ENCODE measurements at places on chromosomes 2 and 18.

DNA sequence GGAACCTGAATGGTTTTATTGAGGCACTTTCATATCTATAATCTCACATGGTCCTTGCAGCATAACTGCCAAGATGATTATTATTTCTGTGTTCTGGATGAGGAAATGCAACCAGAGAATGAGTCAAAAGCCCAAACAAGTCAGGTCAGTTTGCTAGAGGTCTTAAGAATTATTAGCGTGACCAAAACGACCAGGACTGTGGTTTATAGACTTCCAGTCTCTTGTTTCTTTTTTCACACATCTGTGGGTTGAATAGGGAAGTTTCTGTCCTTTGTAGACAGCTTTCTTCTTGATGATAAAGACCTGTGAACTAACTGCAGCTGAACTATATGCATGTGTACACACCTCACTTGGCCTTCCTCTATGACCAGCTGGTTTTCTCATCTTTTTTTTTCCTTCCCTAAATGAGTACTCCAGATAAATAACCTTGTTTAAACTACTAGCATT lies 13.9 kb downstream of the ADAM23 start:
- DNase-seq = no peak

GRCh38 chr2:100018341-100019193 lies 123.8 kb downstream of the AFF3 start:
- no peak for DNase-seq

- DNase-seq = no peak
Observed at GRCh38 chr2:168835969-168836368, 33.5 kb downstream of the NOSTRIN start.

DNA sequence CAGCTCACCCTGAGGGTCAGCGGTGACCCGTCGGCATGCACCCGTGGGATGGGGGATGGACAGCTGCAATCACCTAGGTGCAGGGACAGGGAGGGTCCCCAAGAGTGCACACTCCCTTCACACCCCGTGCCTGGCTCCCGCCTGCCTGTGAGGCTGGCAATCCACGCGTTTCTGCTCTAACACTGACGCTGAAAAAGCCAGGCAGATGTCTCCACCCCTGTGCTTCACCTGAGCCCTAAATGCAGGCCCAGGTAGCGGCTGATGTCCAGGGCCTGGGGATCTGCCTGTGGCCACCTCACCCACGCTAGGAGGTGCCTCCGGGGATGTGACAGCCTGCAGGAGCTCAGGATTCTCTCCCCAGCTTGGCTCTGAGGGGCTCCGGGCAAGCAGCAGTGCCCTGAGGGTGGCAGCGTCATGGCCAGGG lies 212.0 kb upstream of the SALL3 start:
- no peak for DNase-seq

DNA sequence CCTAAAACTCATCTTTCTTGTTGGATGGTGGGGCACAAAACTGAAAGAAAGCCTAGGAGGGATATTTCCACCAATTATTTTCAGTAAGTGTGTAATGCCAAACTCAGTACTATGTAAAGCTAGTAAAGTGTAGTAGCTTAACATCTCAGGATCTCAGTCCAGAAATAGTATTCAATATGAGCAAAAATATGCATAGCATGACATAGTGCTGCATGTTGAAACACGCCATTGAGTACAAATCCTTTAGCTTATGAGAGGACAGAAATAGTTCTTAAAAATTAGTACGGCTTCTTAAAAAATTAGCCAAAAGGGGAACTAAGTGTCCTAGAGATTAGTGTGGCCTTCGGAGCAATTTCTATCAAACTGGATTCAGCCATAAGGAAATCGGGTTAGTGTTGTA lies 21.7 kb upstream of the ATL2 start:
- no peak for DNase-seq

DNA sequence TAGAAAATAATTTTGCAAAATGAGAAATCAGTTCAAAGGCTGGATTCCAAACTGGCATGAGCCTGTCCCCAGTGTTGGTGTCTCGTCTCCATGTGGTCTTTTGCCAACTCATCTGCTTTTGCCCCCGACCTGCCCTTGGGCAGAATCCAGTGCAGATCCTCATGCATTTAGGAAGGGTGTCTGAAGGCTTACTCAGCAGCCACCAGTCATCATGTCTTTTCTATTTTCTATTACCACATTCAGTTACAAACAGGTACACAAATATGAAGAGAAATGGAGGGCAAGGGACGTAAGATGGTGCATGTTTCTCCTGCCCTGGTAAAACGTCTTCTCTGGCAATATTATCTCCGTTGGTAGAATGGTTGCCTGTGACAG lies 43.5 kb downstream of the E2F6 start:
- DNase-seq = no peak

GRCh38 chr2:127052771-127053691 lies 53.9 kb downstream of the BIN1 start:
- no peak for DNase-seq

GRCh38 chr2:157245846-157246764 lies 11.4 kb upstream of the GALNT5 start:
- no peak for DNase-seq

- DNase-seq = peak; percentile 83
Observed at GRCh38 chr2:217800433-217801114, 202.2 kb downstream of the TNS1 start.

GRCh38 chr2:71181316-71181715 lies 45.6 kb downstream of the PAIP2B start:
- no peak for DNase-seq

- no peak for DNase-seq
Observed at GRCh38 chr2:122652670-122653069, 897.2 kb downstream of the TSN start.

DNA sequence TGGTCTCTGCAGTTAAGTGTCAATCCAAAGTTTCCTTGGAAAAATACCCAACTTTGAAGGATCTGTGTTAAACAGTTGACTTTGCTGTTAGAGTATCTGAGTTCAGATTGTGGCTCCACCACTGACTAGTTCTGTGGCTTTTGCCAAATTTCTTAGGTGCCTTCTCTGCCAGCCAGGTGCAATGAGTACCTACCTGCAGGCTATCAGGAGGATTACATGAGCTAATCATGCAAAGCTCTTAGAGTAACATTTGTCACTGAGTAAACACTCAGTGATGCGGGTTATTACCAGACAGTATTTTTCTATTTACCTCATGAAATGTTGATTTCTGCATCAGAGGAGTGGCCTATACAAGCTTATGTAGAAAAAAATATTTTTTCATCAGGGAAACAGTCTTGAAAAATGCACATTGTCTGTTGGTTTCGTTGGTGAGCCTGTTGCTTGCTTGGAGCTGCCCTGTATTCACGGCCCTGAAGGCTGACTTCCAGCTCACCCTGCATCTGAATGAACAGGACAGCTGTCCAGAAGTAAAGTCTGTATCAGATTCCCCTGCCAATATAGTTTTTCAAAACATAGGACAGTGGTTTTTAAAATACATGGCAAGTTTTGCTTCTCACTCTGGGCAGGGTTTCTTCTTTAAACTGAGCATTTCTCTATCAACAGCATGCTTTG lies 235.1 kb downstream of the CDCA7 start:
- DNase-seq = no peak

DNA sequence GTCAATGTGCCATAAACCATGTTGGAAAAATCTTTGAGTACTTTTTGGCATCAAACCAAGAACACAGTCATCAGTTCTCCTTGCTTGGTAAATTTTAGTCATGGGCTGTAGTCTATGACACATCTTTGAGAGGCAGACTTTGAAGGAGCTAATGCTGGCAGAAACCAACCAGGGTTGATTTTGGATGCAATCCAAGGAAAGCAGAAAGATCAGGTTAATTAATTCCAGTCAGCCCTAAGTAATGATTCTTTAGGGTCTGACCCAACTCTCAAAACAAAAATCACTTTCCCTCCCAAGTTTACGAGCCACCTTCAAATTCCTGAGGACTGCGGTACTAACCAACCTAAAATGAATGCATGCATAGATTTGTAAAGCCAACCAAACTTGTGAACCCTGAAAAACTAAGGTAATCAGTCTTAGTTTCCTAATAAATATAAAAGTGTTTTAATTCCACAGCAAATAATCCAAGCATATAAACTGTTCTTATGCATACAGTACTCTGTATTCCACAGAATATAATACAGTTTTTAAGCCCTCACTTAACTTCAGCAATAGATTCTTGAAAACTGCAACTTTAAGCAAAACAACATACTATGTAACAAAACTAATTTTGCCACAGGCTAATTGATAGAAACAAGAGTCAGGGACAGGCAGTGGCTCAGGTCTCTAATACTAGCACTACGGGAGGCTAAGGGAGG lies 22.0 kb downstream of the AP1S3 start:
- no peak for DNase-seq

DNA sequence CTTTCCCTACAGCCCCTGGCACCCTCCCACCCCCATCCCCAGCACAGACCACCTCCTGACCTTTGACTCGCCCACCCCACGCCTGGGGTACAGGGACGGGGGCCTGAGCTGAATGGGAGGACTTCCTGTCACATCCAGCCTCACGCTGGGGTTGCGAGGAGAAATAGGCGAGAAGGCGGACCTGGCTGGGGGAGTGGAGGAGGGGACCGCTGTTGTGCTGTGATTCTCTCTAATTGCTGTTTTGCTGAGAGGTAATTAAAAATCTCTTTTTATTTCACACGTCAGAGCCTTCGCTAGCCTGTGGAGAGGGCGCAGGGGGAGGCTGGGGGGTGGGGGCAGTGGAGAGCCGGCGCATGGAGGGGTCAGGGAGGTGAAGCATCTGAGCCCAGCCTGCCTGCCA lies 9.7 kb upstream of the ECEL1 start:
- DNase-seq = no peak

GRCh38 chr18:22822841-22823508 lies 110.2 kb upstream of the RBBP8 start:
- DNase-seq = no peak

- DNase-seq = peak; percentile 90
Observed at GRCh38 chr18:75127143-75128021, 81.6 kb downstream of the PTGR3 start.

DNA sequence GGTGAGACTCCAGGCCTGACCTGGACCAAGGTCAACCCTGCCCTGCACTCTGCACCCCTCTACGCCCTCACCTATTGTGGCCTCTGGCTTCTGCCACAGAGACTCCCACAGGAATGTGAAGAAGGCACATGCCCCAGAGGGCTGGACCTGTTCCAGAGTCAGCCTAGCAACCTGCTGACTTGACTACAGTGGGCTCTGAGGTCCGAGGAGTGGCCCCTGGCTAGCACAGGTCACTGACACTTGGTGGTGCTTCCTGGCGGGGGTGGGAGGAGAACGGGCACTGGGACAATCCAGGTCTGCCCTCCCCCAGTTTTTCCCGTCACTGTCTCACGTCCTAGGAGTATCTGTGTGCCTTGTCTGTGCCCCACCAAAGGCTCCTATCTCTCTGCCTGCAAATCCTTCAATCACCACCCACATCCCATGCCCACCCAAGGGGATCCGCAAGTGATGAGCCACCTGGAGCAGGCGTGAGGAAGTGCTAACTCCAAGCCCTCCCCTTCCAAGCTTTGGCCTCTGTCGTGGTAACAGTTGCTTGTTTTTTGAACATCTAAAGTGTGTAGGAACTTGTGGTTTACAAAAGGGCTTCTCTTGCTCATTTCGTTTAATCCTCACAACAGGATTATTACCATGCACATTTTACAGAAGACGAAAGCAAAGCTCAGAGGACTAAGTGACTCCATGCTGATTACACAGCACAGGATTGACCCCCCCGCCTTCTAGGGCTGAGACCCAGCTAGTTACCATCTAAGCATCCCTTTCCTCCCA lies 86.2 kb downstream of the MCFD2 start:
- DNase-seq = no peak

- DNase-seq = no peak
Observed at GRCh38 chr2:104870100-104870975, 16.4 kb downstream of the POU3F3 start.

DNA sequence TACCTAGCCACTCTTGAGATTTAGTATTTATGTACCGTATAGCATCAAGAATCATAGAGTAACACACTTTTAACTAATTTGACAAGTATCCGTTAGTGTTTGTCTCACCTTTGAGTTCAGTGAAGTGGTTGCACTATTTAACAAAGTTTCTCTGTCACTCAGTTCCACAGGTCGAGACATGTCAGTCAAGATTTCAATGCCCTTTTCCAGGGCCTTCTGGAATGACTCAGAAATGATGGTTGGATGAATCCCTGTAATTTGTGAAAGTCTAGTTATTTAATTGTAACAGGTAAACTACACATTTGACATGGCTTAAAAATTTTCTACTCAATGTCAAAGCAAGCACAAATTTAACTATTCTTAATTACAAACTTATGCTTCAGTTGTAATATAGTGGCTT lies 9.7 kb downstream of the CCT4 start:
- DNase-seq = no peak

- DNase-seq = no peak
Observed at GRCh38 chr2:9439536-9439935, 16.1 kb downstream of the CPSF3 start.

DNA sequence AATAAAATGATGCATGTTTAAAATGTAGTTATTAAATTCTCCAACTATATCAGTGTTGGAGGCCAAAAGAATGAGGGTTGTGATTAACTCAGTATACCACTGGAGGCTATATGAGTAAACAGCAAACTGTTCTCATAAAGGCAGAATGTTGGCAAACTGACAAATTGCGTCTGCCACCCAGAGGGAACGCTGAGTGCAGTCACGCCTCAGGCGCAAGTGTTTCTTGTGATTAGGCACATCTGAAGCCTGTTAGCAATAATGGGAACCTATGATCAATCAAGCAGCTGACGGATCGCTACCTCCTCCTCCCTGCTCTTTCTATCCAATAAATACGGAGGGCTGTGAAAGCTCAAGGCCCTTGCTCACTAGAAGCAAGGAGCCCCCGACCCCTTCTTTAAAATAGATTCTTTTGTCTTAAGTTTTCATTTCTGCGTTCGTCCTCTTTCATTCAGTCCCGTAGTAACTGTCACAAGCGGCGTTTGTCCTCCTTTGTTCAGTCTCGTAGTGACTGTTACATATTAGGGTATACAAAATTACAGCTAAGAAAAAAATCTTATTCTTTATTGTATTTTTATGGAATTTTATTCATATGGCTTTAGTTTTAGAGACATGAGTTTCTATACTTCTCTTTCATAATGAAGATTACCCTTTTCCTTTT lies 16.3 kb upstream of the RMND5A start:
- DNase-seq = no peak

DNA sequence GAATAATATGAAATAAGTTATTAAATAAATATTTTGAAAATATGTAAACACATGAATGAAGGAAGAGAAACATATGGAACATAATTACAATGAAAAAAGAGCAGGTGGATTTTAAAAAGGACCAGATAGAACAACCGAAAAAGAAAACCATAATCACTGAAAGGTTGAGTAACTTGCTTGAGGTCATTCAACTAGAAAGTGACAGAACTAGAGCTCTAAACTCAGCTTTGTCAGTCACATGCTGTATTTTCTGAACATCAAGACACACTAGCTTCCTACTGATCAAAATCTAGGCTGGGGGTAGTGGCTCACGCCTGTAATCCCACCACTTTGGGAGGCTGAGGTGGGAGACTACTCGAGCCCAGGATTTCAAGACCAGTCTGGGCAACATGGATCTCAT lies 30.0 kb upstream of the ITGAV start:
- no peak for DNase-seq

- DNase-seq = no peak
Observed at GRCh38 chr2:88671786-88672427, 19.6 kb upstream of the RPIA start.

All from vagina (tissue), 2 donors.